ENCODE measurements at places on chromosomes 3 and 15.

DNA sequence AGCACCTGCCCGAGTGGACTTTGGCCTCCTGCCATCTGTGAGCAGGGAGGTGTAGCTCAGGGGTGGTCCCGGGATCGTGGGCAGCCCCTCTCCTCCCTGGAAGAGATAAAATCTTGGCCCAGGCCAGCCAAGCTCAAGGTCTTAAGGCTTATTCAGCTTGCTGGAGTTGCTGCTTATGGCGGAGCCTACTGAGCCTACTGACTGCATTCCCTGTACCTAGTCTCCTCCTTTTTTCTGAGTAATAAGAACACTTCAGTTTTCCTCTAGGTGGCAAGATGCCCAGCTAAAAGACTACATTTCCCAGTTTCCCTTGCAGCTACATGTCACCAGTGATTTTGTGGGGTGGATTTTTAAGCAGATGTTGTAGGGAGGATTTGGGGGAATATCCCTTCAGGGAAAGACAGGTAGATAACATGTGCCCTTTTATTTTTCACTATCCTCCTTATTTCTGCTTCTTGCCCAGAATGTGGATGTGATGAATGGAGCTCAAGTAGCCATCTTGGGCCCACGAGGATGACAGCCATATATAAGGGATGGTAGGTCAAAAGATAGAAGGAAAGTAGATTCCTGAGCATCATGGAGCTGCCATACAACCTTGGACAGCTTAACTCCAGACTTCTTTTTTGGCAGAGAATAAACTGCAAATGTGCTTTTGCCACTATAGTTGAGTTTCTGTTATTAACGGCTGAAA, 41.4 kb upstream of the INSYN1 start:
- DNase-seq: no peak

- DNase-seq: no peak
Observed at GRCh38 chr3:138833899-138834595, 681 bp downstream of the PIK3CB start.

DNA sequence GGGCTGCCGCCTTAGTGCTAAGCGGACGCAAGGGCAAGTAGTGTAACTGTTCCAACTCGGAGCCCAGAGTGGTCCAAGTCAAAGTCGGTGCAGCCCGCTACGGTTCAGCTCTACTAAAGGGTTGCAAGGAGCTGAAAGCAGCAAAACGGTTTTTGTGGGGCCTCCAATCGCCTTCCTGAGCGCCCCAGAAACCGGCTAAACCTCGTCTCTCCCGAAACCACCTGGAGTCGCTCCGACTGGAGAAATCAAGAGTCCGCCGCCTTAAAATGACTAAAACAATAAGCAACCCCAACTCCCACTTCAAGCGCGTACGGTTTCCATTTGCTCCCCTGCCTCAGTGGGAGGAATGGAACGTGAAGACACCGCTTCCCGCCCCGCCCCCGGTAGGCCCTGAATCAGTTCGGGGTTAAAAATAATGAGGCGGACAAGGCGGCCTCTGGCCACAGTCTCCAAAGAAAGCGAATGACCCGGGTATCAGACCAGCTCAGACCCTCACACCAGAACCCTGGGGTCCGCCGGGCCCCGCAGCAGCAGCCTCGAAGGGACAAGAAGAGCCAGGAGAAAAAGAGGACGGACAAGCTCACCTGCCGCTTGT, 401 bp downstream of the SEC11A start:
- DNase-seq: no peak

DNA sequence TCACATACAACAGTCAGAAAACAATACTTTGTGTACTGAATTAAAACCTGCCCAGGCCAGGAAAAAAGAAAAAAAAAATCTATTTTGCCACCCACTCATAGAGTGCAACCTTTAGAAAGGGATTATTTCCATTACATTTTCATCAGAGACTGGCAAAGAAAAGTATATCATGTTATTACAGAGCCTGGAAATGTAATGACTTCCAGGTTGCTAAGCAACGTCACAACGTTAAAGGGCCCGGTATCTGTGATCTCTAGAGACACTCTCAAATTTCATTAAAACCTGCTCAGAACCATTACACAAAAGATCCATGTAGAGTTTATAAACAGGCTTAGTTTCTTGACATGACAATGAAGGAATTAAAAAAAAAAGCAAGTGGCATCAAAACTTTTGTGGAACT, 170.5 kb downstream of the CTNNB1 start:
- DNase-seq: no peak

Measured in activated gamma-delta T cell (primary cell).